ENCODE measurements at places on chromosomes 13 and 19.
A peak's percentile ranks its signal among the peaks of the same experiment; 100 is the strongest.

DNA sequence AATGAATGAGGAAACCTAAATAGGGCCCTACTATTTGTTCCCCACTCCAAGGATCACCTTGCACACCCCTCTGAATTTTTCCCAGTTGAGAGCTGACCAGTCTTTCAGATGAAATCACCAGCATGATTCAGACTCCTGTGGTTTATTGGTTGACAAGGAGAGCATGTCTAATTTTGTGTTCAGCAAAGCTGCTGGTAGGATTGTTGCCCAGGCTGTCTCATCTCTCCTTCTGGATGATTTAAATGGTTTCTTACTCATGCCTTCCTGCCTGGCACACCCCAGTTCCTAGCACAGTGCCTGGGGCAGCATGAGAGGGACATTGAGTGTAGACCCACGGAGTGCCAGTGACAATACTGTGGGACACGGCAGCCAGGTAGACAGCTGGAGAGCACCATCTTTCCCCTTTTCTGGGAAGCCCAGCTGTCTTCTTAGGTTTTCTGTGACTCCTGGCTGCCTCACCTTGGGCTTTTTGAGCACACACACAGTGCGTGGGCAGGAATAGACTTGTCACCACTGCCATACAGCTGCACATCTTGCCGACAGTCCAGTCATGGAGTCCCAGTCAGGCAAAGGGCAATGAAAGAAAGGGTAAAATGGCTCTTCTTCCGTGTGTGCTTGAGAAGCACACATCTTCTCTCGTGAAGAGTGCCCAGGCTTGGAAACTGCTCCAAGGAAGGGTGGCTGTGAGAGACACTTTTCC, 12.3 kb downstream of the FGF9 start:
- no peak for DNase-seq

DNA sequence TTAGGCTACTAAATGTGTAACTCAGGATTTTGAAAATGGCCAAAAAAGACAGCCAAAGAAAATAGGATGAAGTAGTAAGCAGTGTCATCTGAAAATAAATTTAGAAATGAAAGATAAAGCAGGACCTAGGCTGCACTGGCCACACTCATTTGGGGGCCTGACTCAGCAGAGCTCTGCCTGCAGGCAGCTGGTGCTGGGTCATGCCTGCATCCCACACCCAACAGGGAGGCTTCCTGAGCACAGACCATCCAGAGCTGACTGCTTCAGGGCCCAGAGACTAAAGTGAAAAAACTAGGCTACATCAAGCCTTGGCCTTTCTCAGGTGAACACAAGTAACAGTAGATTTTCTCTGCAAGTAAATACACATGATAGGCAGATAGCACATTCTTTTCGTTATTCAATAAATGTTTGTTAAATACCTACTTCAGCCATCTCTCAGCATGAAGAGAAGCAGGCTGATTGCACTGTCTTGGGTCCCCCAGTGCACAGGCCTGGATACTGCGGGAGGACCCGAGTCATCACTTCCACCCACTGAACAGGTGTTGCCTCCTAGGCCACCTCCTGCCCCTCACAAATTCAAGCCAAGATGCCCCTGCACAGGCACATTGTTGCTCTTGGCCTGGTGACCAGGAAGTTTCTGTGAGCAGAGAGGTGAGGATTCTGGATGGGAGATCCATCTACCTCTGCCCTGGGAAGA, 284.0 kb downstream of the OXGR1 start:
- no peak for DNase-seq

GRCh38 chr13:111458739-111459138, 138.3 kb downstream of the TEX29 start:
- DNase-seq: no peak

- no peak for DNase-seq
Observed at GRCh38 chr19:17564781-17565180, 9.3 kb downstream of the COLGALT1 start.

GRCh38 chr13:25196971-25197370, 24.9 kb upstream of the AMER2 start:
- no peak for DNase-seq

DNA sequence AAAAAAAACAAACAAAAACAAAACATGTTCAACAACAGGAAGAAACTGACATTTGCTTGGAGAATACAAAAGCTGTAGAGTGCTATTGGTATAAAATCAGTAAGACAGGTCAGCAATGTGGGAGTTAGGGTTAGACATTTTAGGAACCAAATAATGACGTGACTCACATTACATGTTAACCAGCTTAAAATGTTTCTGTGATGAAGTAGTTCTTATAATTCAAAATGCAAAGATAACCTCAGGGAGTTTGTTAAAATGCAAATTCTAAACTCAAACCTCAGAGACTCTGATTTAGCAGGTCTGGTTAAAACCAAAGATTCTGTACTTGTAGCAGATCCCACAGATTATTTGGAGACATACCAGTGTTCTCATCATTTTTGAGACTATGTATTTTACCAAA, 549.4 kb upstream of the SLITRK1 start:
- no peak for DNase-seq

- no peak for DNase-seq
Observed at GRCh38 chr13:35733827-35734226, 257.3 kb upstream of the MAB21L1 start.

GRCh38 chr13:22227895-22228294, 557.0 kb downstream of the FGF9 start:
- no peak for DNase-seq

DNA sequence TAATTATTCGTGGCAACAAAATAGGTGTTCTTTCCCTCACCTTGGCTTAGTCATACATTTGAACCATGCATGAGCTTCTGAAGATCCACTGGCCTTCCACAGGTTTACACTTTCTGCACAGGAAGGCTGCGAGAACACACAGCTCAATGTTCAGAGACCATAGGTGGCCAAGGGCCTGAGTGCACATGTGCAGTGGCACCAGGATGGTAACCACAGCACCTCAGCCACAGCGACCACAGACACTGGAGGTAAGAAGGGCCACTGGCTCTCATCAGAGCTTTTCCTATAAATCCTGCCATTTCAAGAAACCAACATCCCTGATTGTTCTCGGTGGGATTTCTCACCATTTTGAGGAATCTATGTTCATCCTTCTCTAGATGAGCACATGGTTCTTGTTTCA, 1.6 kb downstream of the DCLK1 start:
- DNase-seq: no peak

- DNase-seq: no peak
Observed at GRCh38 chr19:31340042-31341025, 8.9 kb downstream of the TSHZ3 start.

GRCh38 chr19:39698535-39698934, 5.7 kb upstream of the LGALS14 start:
- no peak for DNase-seq

DNA sequence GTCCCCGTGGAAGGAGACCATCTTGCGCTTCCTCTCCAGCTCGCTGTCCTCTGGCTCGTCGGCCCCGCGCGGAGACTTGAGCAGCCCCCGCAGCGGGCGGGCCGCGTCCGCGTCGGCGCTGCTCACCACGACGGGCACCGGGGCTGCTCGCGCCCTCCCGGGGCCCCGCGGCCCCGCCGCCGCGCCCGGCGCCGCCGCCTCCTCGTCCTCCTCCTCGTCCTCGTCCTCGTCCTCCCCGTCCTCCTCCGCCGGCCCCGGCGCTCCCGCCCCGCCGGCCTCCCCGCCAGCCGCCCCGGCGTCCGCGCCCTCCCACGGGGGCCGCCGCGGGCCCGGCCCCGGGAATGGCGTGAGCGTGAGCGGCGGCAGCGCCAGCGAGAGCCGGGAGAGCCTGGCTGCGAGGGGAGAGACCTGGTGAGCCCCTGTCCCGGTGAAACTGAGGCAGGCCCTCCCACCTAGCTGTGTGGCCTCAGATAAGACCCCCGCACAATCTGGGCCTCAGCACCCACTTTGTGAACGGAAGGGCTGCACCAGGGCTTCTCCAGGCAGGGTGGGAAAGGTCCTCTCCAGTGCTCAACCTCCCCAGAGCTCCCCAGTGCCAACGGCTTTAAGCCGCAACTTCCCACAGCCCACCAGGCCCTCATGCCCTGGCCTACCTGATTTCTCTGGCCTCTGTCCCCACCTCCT, 17.8 kb downstream of the LMTK3 start:
- no peak for DNase-seq

GRCh38 chr13:23414682-23415081, 18.8 kb downstream of the SACS start:
- DNase-seq: no peak

DNA sequence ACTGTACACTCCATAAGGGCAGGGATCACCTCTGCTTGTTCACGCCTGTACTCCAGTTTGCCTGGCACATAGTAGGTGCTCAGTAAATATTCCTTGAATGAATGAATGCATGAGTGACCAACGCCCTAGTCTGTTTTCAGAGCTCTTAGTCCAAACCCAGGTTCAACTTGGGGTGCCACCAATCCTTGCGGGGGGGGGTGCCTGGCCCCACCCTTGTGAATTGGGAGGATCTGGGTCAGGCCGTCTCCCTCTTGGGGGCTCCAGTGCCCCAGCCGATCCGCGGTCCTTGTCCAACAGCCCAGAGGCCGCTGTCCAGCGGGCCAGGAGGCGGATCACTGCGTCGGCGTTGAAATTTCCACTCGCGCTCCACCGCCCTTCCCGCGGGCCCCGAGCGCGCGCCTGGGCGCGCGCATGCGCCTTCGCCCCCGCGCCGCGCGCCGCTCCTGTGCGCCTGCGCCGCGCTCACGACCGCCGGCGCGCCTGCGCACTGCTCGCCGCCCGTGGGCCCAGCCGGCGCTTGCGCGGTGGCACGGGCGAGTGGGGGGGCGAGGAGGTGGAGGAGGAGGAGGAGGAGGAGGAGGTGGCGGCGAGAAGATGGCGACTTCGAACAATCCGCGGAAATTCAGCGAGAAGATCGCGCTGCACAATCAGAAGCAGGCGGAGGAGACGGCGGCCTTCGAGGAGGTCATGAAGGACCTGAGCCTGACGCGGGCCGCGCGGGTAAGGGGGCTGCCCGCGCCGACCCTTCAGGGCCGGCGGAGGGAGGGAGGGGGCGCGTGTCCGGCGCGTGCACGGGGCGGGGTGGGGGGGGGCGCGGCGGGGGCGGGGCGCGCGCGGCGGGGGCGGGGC, at the start of gene CRTC1:
CRTC1 (plus strand) TSS at position 572 of the 849 bp plus-strand sequence; CDS start at position 595, 23 bp downstream.
- peak; percentile 92 for DNase-seq

DNA sequence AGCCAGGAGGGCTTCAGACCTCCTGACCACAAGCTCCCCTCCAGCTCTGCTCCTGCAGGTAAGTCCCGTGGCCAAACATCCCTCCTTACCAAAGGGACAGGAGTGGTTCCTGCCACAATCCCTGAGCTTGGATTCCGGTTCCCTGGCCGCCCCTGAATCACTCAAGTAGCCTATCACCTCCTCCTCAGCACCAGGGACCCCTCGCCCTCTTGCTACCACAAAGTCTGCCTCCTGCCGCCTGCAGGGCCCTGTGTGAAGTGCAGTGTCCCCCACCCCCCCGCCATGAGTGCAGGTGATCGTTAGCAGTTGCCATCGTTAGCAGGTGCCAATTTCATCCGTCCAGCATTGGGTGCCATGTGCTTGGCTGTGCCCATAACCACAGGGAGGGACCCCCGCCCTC, 40.8 kb upstream of the RANBP3 start:
- no peak for DNase-seq

DNA sequence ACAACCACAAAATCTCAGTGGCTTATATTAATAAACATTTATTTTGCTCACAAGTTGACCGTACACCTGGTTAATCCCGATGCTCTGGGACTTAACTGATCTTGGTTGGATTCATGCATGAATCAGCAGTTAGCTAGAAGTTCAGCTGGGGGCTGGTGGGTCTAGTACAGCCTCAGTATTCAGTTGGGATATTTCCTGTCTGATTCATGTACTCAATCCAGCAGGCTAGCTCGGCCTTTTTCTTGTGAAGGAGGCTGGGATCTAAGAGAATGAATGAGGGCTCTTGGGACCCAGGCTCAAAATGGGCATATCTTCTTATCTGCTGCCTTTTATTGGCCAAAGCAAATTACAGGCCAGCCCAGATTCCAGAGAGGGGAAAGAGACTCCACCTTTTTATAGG, 178.8 kb downstream of the KCTD12 start:
- no peak for DNase-seq

DNA sequence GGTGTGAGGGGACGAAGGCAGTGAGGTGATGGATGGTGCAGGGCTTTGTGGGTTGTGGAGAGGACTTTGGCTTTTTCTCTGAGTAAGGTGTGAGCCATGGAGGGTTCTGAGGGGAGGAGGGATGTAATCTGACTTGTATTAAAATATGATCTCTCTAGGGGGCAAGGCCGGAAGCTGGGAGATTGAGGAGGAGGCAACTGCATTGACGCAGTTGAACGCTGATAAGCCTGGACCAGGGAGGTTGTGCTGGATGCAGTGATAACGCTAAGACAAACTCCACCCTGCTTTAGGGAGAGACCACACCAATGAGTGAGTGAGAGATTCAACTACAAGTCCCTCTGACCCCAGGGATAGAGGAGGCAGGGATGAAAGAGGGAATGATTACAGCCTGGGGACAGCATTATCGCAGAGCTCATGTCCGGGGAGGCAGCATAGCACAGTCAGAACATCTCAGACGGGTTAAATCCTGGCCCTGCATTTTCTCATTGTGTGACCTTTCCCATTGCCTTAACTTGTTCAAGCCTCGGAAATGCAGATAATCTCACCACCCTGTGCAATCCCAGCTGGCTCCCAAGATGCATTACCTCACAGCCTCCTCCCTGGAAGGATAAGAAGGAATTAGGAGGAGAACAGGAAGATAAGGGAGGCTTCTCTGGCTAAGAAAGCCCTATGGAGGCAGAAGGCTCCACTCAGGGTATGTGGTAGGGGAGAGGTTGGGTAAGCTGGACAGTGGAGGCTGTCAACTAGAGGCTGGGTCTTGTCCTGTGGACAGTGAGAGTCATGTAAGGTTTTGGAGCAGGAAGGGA, 124.2 kb downstream of the CACNA1A start:
- no peak for DNase-seq

DNA sequence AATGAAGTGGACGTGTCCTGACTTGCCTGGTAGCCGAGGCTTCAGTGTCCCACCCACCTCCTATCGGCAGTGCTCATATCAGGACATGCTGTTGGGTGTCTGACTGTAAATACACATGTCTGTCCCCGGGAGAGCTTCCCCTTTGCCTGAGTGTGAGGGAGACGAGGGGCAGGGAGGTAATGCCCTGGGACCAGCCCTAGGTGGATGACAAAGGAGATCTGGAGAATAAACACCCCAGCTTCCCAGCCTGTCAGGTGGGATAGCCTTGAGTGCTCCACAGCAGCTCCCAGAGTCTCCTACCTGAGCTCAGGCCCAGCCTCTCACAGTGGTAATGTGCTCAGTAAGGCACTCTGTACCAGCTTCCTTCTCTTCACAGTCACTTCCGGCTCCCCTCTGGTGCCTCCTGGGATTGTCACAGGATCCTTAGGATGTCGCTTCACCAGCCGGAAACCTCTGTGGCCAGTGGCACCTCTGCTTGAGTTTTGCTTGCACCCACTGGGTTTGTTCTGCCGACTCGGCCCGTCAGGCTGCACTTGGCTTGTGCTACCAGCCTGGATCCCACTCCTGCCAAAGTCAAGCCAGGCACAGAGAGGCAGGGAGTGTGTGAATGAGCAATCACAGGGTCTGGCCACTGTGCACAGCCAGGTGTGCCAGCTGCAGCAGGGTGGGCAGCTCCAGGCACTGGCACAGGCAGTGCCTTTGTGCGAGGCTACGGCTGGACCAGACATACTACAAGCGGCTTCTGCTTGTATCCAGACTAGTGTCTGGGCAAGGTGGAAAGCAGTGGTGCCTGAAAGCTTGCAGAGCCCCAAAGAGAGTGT, 54.4 kb upstream of the RGCC start:
- DNase-seq: no peak
